ENCODE measurements at places on chromosomes 13 and 19. TPM values are rescaled to one million over a fixed set of nuclear protein-coding genes. Genes with fewer than 3 reads are reported as not detected.

Gene TMPRSS9
- not detected for total RNA-seq

Gene LAMP1
- 223 TPM for total RNA-seq

Gene CGB2
- not detected for total RNA-seq

Gene PSG7
- total RNA-seq: not detected

GRCh38 chr19:1651568-1652291 is 685 bp downstream of the TCF3 start:
- DNase-seq: no peak

GRCh38 chr13:36764957-36765356 is 54.1 kb upstream of the RFXAP start:
- DNase-seq: no peak

GRCh38 chr13:106701771-106702341 is 133.9 kb upstream of the ARGLU1 start:
- no peak for DNase-seq

GRCh38 chr13:73776151-73776785 is 357.9 kb downstream of the KLF12 start:
- no peak for DNase-seq

- no peak for DNase-seq
Observed at GRCh38 chr13:32080328-32080744, 48.8 kb downstream of the FRY start.

DNA sequence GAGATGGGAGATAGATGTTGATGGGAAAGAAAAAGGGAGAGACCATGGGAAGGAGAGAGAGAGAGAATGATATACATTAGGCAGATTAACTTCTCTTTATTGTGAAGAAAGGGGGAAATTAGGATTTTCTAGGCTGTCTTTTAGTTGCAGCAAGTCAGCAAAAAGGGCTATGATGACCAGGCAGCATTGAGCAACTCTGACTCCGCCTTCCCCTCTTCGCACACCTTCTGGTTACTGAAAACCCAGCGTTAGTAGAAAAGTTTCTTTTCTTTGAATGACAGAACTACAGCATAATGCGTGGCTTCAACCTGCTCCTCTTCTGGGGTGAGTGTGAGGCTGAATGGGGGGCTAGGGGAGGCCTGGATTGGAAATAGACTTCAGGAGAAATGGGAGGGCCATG is at the start of gene ADGRE1:
ADGRE1 (plus strand) TSS at position 264 of the 400 bp plus-strand sequence; CDS start at position 294, 30 bp downstream.
- DNase-seq: no peak

DNA sequence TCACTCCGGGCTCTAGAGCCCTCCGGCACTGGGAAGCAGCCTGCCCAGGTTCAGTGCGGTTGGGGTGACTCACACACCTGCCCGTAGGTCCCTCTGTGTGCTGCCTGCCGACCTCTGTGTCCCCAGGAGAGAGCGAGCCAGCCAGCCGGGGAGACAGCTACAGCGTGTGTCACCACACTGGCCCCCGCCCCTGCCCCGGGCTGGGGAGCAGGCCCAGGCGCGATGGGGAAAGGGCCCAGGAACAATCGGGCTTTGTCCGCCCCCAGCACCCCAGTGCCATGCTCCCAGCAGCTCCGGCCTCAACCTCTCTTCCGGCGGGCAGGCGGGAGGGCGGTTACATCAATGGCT is at the start of gene KLK6:
KLK6 (minus strand) TSS at position 179 of the 348 bp plus-strand sequence. CDS start 1,487 bp downstream, outside the sequence.
- DNase-seq: no peak

DNA sequence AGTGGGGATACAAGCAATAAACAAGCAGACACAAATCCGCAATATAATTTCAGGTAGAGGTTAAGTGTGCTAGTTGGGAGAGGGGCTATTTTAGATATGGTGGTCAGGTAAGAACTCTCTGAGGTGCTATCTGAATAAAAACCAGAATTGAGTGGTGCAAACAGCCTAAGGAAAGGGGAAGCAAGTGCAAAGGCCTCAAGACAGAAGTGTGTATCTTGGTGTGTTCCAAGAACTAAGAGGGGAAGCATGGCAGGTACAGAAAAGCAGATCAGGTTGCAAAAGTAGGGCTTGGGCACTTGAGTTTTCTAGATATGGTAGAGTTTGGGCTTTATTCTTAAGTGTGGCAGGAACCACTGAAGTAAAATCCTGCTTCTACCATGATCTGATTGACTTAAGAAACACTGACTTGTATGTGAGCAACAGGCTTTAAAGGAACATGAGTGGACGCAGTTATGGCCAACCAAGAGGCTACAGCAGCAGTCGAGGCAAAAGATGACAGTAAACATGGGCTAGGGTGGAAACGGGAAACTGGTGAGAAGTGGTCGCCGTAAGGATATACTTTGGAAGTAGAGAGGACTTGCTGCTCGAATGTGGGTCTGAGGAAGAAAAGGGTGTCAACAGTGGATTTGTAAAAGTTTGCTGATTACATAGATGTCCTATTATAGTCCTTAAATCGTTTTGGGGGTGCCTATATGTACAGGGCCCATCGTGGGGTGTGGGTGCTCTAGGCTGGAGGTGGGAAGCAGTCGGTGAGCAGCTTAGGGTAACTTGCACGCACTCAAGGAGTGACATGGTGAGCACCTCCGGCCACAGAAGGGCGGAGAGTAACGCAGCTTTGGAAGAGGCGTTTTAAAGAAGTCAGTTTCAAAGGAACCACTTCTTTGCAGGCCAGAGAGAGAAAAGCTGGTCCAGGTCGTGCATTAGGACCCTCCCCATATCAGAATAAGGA is 677 bp downstream of the TGDS start:
- no peak for DNase-seq

DNA sequence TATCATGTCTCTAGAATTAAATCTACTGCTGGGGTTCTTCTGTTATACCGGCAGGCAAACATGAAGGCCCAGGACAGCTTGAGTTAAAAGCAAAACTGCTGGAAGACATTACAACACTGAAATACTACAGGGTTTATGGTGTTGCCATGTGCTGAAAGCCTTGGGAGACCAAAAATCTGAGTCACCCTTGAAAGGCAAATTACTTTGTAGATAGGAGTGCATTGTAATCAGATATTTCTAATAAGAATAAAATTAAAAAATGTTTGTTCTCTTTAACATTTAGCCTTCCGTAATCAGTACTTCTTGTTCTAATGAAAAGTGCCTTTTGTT is 181.3 kb downstream of the PCDH9 start:
- DNase-seq: no peak

DNA sequence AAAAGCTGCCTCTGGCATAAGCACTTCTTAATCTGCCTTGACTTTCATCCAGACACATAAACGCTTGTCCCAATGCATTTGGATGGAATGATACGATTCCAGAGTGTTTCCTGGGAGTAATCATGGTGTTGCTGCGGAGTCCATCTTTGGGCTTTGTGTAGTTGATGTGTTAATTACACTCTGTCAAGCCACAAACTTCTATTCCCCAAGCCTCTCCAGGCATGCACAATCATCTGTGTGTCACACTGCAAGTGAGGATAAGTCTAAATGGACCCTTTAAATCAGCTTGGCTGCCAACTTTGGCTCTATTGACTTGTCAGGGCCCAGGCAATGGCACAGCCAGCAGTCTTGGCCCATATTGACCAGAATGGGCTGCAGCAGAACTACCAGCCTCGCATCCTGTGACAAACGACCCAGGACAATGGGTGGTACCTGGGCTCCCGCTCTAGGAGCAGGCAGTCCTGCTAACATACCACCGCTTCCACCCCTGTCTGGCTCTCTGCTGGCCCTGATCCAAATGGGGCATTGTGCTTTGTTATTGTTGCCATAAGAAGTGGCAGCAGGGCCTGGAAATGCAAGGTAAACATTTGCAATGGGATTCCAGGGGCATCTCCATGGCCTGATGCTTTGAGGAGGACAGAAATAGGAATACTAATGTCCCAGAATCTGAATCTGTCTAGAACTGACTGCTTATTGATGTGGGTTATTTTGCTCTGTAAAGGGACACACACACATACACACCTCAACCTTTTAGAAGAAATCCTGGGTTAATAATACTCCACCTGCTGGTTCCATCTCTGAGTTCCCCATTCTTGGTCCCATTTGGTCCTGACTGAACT is 127.2 kb downstream of the DNAJC15 start:
- DNase-seq: no peak

Measured in ureter (tissue), 1 donor.